ENCODE measurements at places on chromosomes 16 and 17. TPM values are rescaled to one million over a fixed set of nuclear protein-coding genes. Genes with fewer than 3 reads are reported as not detected.

The TSR1 gene
- 27.4 TPM for total RNA-seq

The RHBDL1 gene
- 1.7 TPM for total RNA-seq

DNA sequence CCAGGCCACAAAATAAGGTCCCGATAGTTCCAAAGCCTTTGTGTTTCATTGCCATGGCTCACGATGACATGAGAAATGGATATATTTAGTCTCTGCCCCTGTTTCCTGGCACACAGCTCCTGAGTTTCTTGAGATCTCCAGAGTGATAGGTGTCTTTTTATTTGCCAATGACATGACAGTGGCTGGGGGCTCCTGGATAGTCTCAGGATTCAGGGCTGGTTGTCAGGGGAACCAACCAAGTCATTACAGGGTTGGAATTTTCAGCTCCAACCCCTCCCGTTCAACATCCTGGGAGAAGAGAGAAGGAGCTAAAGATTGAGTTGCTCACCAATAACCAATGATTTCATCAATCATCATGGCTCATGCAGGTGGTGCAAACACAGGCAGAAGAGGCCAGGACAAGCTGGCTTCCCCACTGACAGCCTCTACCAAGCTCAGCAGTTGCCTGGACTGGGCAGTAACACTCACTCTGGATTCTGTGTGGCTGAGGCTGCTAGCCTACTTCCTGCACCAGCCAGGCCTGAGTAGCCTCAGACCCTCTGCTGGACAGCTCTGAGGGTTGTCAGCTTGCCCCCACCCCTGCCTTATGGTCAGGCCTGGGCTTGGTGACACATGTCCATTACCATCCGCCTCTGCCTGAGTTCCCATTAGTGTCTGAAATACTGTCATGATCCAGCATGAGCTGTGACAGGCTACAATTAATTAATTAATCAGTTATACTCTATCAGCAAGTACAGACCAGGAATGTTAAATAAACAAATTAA is 534.4 kb upstream of the CDH5 start:
- no peak for DNase-seq

DNA sequence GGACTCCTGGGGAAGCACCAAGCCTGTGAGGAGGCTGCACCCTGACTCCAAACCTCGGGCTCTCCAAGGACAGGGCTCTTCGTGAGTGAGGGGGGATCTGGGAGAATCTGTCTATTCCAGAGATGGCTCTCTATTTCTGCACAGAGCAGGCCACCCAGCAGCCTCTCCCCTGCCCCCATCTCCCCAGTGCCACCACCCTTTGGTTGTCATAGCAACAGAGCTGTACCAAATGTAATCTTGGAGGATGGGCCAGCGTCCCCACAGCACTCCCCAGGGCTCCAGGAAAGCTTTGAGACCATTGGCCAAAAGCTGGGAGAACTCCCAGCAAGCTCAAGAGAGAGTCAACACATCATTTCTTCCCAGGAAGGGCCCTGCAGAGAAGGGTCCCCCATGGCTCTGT is 49.3 kb downstream of the ABCC12 start:
- DNase-seq: no peak

DNA sequence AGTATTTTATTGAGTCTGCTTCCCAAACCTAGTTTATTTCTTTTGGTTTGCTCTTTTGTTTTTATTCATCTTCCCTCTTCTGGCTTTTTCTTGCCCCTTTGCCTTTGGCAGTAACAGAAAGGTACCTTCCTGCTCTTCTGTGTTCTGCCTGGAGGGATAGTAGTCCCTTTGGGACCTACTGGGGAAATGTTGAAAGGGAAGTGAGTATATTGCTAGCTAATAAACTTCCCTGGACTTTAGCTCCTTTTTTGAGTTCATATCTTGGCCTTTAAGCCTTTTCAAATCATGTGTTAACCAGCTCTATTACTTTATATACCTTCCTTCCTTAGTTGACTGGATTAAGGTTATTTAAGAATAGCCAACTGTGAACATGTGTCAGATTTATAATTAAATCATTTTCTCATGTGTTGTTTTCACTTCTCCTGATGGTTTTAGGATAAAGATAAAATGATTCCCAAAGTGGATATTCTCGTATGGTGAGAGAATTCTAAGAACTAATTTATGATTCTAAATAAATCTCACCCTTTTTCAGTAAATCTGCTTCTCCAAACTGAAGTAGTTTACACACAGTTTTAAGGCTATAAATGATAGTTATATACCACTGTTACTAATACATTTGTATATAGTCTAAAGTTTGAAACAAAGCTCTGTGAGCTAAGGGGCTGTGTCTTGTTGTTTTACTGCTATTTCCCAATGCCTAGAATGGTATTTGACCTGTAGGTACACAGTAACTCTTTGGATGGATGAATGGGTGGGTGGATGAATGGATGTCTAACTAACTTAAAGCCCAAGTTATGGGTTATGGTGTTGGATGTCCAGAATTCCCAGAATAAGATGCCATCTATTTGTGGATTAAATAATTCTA is 45.7 kb downstream of the OMG start:
- no peak for DNase-seq

- DNase-seq: no peak
These were observed 787 bp downstream of the LHX1 start for GRCh38 chr17:36937959-36938565.

DNA sequence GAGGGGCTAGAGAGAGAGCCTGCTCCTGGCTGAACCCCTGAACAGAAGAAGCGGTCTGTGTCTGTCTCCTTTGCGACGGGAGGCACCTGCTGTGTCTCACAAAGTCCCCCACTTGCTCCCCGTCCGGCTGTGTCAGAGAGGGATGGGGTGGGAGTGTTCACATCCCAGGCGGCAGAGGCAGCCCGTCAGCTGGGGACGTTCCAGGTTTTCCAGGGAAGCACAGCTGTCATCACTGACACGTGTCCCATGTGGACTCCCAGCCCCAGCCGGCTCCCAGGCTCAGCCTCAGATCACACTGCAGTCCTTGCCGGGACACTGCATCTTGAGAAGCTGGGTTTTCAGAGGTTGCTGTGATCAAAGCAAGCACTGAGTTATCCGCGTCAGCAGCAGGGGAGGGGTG is 1.6 kb downstream of the TELO2 start:
- DNase-seq: no peak

GRCh38 chr17:537133-537532 is 177.5 kb downstream of the VPS53 start:
- no peak for DNase-seq

Data from activated CD4-positive, alpha-beta T cell treated with anti-CD3 and anti-CD28 coated beads, Interleukin-2, amount 10 ng/mL, durations not matched to agents 7 days and 5 days (primary cell).